NCI-H2081 treated with DMSO at 0.1 percent for 48 hours (cell line): ENCODE measurements at places on chromosomes 16 and 17.

DNA sequence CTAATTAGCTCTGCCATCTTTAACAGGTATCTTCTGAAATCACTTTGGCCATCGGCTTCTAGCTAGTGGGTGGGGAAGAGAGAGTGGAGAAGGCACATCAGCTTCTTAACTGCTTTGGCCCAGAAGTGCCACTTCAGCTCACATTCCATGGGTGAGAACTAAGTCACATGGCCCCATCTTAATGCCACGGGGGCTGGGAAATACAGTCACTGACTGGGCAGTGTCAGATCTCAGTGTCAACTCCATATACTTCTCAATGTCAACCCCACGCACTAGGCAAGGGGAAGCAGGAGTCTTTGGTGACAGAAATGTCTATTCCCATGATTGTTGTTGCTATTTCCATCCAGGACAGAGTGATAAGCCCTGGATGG, 29.4 kb downstream of the CCR7 start:
- DNase-seq = no peak

DNA sequence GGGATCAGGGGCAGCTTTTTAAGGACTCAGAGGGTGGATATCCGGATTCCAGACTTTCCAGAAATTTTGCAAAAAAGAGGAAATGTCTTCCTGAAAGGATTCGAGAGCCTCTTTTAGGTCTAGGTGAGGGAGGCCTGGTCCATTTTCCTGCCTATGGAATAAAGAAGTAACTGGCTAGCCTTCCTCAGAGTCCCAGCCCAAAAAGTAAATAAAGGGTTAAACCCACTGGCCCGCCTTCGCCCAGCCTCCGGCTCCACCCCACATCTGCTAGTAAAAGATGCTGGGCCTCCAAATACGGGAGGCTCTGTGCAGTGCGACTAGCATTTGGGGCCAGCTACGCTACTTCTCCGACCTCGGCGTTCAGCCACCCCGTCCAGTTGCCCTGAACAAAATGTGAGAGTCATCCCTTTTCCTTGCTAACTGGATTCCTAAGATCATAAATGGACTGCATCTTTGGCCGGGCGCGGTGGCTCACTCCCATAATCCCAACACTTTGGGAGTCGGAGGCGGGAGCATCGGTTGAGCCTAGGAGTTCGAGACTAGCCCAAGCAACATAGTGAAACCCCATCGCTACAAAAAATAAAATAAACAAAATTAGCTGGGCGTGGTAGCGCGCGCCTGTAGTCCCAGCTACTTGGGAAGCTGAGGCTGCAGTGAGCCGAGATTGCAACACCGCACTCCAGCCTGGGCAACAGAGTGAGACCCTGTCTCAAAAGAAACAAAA, 824 bp upstream of the MPP2 start:
- DNase-seq = no peak

DNA sequence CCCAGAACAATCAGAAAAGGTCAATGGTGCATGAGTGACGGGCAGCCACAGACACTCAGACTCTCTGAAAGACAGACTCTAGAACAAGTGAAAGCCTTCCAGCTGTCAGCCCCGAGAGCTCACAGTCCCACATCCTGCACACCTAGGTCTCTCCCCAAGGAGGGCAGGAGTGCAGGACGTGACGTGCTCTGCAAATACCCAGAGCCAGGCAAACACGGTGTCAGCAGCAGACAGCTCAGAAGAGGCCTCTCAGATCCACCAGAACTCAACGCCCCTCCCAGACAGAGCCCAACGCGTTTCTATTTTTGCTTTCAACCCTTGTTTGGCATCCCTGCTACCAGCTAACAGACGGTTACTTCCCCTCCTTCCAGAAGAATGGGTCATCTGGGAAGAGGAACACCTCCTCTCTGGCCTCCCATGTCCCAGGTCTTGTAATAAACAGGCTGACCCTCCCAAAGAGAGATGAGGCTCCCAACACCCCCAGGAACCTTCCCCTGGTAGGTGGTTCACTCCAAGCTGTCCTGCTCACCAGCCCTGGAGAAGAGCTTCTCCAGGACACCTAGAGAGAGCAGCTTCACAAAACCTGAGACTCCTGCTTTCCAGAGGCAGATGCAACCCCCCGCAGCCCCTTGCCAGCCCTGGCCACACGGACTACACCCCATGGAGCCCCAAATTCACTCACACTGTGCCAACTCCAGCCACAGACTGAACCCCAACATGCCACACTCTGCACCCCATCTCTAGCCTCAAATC, 7.6 kb downstream of the PITPNM3 start:
- no peak for DNase-seq

- DNase-seq = no peak
Observed at GRCh38 chr16:59719121-59719520, 985.0 kb upstream of the GOT2 start.
